Progenitor cell of endocrine pancreas (in vitro differentiated cells): ENCODE measurements at places on chromosomes 6 and 20. TPM values are rescaled to one million over a fixed set of nuclear protein-coding genes. Genes with fewer than 3 reads are reported as not detected.

DNA sequence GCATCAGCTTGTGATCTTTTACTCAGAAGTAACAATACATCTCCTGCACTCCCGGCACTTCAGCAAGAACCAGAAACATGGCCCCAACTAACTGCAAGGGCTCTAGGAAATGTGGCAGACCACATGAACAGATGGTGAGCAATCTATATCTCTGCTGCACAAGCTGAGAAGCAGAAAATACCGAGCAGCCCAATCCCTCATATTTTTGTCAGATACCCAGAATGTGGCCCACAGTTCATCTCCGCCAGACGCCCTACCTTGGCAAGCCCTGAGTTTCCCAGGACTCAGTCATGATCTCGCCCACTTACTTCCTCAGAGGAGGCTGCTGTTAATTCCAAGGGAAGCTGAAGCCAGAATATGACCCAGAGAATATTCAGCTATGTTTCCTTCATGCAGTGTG, 63.1 kb upstream of the PHACTR1 start:
- H3K27me3 ChIP-seq = peaks cover 2% of the 10 kb centered on the region
- H3K4me3 ChIP-seq = no peak overlapping the region
- H3K27ac ChIP-seq = no peak overlapping the region
- H3K36me3 ChIP-seq = peaks cover 1% of the 10 kb centered on the region
- DNase-seq = no peak
- no peaks in the 10 kb centered on the region for H3K4me1 ChIP-seq

MYL9 gene
- 31.0 and 46.0 TPM in 2 replicates for total RNA-seq

MYB gene
- 4.6 and 5.6 TPM in 2 replicates for total RNA-seq

- peaks cover 18% of the 10 kb centered on the region for H3K4me1 ChIP-seq
- H3K4me3 ChIP-seq = no peak overlapping the region
- DNase-seq = no peak
- H3K36me3 ChIP-seq = no peaks in the 10 kb centered on the region
- no peaks in the 10 kb centered on the region for H3K27me3 ChIP-seq
Observed at GRCh38 chr6:95518630-95519227, 58.6 kb upstream of the MANEA start.

DNA sequence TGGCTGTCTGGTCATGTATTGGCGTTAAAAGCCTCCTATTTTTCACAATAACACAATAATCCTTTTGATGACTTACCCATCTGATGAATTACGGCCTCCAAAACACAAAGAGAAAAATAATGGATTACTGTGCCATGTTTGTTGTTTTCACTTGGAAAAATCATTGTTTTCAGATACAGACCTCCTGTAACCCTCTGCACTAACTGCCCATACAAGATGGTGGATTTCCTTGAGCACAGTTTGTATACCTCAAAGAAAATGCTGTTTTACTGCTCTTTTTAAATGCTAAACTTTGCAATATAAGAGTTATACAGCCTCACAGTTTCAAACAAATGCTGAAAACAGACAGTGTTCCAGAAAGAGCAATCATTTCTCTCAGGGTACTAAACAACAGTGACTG, 61.0 kb downstream of the SMLR1 start:
- no peak for DNase-seq
- H3K4me1 ChIP-seq = peaks cover 4% of the 10 kb centered on the region
- H3K36me3 ChIP-seq = peaks cover 6% of the 10 kb centered on the region
- H3K27ac ChIP-seq = no peak overlapping the region
- H3K27me3 ChIP-seq = no peaks in the 10 kb centered on the region
